ENCODE measurements at places on chromosomes 6 and 20.

- no peak for DNase-seq
Measured at GRCh38 chr20:43904827-43905177, 9.8 kb upstream of the TOX2 start.

DNA sequence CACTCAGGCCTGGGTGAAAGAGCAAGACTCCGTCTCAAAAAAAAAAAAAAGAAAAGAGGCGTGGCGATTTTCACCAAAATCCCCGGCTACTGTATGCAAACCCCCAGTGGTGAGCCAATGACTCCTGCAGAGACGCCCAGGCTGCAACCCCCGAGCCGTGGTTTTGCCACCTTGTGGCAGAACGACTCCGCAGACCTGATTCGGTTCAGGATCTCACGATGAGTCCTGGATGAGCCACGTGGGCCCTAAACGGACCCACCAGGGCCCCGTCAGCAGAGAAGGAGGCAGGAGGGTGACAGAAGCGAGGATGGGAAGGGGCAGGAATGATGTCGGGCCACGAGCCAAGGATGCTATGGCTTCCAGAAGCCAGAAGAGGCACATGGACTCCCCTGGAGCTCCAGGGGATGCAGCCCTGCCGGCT, 42.5 kb downstream of the SLC2A4RG start:
- DNase-seq, result no peak

GRCh38 chr6:143964674-143965081, 43.4 kb downstream of the PLAGL1 start:
- DNase-seq, result no peak

- no peak for DNase-seq
Measured at GRCh38 chr6:109143191-109143590, 47.9 kb downstream of the CEP57L1 start.

DNA sequence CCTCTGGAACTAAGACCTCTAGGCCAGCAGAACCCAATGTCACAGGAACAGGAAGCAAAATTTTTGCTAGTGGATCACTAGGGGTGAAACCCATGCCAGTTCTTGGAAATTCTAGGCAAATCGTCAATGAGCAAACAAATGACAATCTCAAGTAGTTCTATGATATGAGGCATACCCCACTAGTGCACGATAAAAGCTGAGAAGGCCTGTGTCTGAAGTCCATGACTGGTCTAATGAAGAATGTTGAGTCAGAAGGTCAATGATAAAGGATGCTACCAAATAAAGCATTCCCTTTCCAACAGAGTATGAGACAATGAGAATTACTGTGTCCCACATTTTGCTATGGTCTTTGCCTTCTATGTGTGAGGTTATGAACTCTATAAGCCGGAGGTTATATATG, 149.4 kb upstream of the NOX3 start:
- no peak for DNase-seq

DNA sequence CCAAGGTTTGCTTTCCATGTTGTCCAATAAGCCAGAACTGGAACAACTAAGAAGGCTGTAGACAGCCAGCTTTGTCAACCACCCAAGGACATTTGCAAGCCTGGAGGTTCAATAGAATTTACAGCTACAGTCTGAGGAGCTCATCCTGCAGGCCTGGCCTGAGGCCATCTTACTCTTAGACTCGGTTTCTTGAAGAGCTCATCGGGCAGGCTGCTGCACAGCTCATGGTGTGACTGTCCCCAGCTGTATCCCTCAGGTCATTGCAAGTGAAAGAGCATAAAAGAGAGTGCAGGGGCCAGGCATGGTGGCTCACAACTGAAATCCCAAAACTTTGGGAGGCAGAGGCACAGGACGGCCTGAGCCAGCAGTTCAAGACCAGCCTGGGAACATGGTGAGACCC, 96.9 kb upstream of the FOXQ1 start:
- no peak for DNase-seq

GRCh38 chr6:34205466-34205865, 31.2 kb upstream of the HMGA1 start:
- no peak for DNase-seq

GRCh38 chr20:11380283-11380682, 537.4 kb upstream of the BTBD3 start:
- no peak for DNase-seq

- DNase-seq, result no peak
Measured at GRCh38 chr6:110590821-110591351, 114.5 kb upstream of the SLC22A16 start.

DNA sequence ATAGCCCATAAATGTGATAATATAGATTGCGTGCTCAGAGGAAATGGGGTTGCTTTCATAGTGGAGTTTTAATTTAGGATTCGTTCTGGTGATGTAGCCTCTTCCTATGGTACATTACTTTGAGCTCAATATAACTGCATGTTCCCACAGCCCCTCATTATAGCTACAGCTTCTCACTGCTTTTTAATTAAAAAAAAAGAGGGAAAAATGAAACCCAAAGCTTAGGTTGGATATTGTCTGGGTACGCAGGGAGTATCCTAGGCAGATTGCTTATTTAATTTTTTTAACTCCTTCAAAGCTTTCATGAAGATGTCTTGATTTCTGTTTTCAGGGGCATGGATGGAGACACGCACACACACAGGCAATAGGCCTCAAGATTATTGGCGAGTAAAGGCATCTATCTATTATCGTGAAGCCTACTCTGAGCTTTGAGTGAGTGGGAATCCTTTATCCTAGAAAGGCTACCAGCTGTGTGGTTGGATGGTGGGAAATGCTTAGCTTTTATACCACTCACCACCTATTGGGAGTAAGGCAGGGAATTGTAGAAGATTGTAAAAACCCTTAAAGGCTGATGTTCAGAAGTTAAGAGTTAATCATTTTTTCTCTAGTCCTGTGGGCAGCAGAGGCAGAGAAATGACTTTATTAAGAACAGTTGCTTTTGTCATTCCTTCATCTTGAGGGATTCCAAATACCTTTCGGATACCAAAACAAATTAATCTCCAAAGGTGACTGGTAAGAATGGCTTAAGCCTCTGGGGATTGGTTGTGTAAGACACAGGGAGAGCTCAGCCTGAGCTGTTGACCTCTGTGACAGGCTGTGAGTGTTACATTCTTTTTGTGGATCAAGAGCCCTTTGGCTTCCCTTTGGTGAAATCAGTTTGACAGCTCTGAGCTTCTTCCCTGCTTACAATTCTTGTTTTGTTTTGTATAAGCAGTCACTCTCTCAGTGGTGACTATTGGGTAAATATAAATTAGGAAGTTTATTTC, 33.4 kb downstream of the CTNNBL1 start:
- DNase-seq, result no peak

GRCh38 chr20:63222541-63222940, 6.6 kb upstream of the YTHDF1 start:
- no peak for DNase-seq

GRCh38 chr20:59873409-59873808, 60.0 kb downstream of the SYCP2 start:
- DNase-seq, result no peak

DNA sequence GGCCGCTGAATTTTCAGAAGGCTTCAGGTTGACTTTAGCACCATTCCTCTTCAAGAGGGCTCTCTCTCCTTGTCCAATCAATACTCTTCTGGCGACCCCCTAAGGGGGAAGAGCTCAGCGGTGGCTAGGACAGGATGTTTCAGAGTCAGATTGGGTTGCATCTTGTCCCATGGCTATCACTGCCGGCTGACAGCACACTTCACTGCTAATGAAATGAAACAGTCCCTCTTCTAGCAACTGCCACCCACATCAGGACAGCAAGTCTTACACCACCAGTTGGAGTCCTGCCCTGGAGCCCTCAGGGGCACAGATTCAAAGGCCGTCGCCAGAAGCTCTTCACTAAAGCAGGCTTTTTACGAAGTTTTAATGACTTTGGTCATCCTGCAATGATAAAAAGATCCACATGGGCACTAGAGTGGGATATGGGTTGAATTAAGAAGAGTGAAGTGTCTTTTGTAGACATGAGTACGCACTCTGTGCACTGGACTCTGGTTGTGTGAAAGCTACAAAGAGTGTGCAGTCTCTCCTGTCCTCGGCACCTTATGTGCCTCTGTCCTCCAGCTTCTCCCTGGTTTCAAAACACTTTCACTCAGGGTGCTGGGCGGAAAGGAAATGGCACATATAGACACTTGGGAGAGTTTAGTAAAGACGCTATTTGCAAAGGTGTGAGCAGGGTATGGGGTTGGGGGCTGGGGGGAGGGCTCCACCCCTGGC, 66.1 kb upstream of the SLC22A16 start:
- DNase-seq, result no peak

DNA sequence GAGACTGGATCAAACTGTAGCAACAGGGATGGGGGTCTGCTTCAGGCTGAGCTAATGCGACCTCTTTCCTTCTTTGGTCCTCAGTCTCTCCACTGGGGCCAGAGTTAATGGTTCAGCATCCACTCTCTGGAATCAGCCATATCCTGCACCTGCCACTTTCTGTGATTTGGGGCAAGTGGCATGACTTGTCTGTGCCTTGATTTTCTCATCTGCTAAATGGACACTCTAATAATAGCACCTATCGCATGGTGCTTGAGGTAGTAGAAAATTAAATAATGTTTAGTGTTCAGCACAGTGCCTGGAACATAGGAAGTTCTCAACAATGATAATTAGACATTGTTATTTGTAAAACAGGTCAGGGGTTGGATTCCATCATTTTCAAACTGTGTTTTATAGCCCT, 6.3 kb downstream of the XKR7 start:
- DNase-seq, result no peak

DNA sequence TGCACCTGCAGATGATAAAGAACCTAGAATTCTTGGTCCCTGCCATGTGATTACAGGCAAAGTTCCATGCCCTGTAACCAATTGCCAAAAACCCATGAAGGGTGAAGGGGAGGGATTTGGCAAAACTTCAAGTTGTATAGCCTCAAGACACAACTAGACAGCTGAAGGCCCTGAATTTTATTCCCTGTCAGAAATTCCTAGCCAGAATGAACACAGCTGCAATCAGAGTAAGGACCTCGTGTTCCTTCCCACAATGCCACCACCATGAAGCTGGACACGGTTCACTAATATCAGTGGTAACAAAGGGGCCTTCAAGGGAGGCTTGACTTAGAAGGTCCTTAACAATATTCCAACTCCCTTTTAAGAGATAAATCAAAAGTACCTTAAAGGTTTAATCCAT, 22.5 kb upstream of the IRAK1BP1 start:
- DNase-seq, result no peak

- DNase-seq, result no peak
Measured at GRCh38 chr6:74075323-74075722, 379.3 kb downstream of the CD109 start.

GRCh38 chr20:60888771-60889170, 363.3 kb upstream of the CDH4 start:
- DNase-seq, result no peak

GRCh38 chr6:1094306-1094705, 217.6 kb upstream of the FOXQ1 start:
- no peak for DNase-seq

DNA sequence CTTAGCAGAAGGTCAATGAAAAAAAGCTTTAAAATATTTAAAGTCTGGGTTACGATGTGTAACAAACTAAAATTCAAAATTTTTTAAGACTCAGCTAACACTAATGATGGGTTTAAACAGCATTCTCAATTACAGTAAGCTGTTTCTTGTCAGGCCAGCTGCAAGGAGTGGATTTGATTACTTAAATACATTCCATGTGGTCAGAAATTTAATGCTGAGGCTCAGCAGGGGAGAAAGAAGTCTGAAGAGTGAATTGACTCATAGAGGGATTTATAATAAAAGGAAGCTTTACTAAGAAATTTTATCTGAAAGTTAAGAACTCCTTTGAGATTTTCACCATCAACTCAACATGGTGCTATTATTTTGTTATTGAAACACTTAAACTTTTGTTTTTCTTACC, 398.6 kb downstream of the KHDRBS2 start:
- DNase-seq, result peak; percentile 21

DNA sequence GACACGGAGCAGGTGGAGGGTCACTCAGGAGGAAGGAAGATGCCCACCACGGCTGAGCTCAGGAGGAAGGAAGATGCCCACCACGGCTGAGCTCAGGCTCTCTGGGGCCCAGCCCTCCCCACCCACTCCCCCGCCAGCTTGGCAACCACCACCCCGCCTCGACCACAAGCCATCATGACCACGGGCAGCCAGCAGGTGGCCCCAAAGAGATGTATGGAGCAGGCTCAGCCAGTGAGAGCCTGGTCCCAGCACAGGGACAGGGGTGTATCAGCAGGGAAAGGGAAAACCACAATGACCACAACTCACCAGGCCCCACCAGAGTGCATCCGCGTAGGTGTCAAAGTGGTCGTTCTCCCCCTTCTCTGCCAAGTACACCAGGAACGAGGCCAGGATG, 30.4 kb downstream of the KCNQ2 start:
- DNase-seq, result no peak

DNA sequence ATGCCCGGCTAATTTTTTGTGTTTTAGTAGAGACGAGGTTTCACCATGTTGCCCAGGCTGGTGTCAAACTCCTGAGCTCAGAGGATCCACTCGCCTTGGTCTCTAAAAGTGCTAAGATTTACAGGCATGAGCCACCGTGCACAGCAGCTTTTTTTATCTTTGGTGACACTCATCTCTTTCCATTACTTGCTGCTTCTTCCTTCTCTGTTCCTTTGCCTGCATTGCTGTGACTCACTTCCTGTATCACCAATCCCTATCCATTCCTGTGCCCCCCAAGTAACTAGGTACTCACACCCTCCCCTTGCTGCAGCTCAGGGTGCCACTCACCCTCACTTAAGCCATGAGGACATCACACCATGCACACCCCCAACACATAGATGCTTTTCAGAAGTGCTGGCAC, 24.6 kb downstream of the KHDC1L start:
- DNase-seq, result no peak

DNA sequence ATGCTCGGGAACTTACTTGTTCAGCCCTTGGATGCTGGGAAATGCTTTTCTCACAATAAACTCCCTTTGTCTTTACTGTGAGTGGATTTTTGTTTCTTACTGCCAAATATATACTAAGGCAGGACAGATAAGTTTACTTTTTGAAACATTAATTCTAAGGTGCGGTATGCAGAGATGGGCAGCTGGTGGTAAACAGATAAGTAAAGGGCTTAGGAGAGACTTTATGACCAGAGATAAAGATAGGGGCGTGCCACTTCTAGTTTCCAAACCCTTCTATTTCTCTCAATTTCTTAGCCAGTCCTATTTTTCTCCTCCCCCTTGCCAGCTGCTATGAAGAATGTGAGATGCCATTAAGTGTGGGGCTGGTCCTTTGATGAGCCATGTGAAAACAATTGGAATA, 16.3 kb downstream of the SAMD3 start:
- DNase-seq, result no peak

GRCh38 chr20:9241232-9241692, 172.4 kb downstream of the PLCB4 start:
- DNase-seq, result peak; percentile 95

DNA sequence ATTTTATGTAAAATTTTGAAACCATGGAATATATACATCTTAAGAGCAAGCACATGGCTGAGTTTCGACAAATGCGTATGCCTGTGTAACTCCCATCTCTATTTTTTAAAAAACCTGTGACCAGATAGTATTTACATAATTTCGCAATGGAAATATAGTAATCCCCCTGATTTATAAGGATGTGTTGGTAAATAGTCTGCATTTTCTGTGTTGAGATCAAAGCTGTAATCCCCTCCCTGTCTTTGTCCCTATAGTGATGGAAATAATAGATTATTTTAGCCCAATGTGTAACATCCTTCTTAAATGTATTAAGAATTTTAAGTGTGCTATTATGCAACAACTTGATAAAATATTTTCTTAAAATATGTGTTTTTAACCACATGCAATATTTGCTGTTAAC, 267.3 kb downstream of the CDKAL1 start:
- no peak for DNase-seq

- DNase-seq, result peak; percentile 55
Measured at GRCh38 chr6:26156850-26157250, 69.6 kb downstream of the HFE start.
